ENCODE measurements at places on chromosomes 7 and 10.

DNA sequence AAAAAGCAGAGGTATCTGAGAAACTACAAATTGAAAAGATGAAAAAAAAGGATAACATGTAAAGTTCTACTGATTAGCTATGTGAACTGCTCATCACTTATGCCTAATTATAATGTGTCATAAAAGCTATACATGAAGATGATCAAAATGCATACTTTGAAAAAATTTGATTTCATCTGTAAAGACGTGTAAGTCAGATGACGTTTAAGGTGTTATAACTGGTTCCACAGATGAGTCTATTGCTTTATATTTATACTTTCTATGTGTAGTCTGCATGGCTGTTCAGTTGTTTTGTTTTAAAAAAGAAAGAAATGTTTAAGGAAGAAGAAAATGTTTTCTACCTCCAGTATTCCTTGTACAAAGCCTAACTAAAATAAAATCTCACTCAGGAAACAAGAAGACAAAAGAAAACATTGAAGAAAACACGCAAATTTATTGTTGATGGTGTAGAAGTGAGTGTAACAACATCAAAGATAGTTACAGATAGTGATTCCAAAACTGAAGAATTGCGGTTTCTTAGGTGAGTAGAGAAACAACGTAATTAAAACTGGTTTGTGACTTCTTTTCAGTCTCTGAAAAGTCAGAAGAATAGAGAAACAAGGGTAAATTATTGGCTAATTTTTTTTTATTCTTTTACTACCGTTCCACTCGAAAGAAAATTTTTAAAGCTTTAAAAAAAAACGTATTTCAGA lies 38.4 kb downstream of the SLK start:
- DNase-seq: no peak

DNA sequence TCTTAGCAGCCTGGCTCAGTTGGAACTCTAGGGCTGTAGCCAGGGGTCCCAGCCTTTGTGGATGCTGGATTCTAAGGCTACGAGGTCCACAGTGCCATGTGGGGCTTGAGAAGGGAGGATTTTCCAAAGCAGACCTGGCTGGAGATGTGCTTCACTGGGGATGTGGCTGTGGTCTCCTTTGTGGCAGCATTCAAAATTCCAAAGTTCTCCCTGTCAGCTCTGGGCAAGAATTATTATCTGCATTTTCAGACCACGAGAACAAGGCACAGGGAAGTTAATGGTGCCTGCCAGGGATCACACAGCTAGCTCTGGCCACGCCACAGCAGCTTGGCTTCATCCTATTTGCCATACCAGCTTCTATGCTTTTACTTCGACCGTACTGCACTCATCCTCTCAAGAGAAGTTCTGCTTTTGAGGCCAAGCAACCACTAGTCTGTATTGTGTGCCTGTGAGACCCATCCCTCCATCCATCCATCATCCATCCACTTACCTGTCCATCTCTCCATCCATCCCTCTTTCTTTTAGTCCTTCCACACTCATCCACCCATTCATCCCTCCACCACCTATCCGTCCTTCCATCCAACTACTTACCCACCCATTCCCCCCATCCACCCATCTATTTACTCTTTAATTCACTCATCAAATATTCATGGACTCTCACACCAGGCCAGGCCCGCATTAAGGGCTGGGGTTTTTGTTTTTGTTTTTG lies 71.5 kb downstream of the ZMIZ1 start:
- DNase-seq: no peak

GRCh38 chr7:155327590-155328320 lies 30.1 kb downstream of the INSIG1 start:
- DNase-seq: no peak

DNA sequence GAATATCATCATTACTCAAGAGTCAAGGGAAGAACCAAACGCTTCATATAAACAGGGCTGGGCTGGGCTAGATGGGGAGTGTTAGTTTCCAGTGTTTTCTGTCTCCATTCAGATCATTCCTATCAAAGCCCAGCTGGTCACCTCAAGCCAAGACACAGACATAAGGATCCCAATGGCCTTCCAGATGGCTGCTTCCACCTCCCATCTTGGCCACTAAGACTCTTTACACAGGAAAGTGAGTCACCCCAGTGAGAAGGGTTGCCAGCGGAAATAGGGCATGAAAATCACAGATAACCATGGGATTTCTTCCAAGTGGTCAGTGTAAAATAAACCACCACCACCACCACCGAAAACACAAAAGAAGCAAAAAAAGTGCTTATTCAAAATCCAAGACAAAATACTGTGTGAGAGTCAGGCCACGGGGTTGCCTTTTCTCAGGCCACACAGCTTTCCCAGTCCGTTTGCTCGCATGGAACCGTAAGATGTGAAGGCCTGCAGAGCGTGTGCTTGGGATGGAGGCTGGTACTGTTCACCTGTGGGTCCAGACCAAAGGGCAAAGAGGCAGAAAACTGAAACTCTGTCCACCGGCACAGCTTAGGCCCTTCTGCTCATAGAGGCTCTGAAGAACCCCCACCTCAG lies 5.6 kb downstream of the PRSS2 start:
- DNase-seq: peak; percentile 29

GRCh38 chr10:121064491-121064890 lies 213.3 kb downstream of the WDR11 start:
- DNase-seq: no peak

DNA sequence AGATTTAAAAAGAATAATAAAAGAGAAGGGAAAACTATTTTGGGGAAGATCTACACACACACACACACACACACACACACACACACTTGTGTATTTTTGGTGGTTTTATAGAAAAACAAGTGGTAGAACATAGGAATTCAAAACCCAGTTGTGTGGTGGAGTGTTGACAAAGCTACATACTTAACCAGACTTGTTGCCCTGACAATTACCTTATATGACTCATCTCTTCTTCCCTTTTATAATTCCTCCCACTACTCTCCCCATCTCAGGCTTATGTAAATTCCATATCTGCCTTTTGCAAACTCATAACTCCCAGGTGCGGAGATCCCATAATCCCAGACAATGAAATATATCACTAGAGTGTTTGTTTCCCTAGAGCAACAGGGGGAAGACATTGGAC lies 873.7 kb downstream of the NXPH1 start:
- no peak for DNase-seq

DNA sequence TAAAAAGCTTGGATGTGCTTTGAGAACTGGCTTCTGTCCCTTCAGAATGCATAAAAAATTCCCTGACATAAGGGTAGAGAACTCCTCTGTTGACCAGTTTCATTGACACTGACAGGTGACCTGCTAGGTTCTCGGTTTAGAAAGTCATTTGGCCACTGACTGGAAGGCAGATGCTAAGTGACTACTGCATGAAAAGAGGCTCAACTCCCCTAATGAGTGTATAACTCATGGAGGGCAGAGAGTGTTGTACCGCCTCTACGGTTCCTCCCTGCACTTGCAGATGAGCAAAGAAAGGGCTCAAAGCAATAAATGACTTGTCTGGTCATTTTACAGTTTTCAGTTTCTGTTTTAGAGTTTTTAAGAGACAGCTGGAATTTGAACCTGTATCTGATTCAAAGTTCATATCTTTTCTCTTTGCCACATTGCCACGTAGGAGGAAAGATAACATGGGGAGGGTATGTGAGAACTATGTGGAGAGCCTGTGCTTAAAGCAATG lies 2.9 kb upstream of the FGL2 start:
- no peak for DNase-seq

DNA sequence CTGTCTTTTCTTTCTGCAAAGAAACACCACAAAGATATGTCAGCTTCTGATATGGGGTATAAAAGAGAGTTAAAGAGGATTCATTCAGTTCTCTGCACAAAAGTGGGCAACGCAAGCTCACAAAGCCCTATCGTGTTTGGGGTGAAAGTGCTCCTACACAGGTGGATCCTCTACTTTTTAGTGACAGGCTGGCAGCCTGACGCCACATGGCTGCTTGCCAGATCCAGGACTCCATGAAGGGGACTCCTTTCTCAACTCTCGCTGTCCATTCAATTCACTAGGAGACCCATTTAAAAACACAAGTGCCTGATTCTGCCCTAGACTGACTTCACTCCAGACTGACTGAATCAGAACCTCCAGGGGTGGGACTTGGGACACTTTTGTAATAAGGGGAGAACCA lies 8.0 kb downstream of the PARP12 start:
- no peak for DNase-seq

GRCh38 chr10:11225935-11226334 lies 208.3 kb downstream of the CELF2 start:
- no peak for DNase-seq

DNA sequence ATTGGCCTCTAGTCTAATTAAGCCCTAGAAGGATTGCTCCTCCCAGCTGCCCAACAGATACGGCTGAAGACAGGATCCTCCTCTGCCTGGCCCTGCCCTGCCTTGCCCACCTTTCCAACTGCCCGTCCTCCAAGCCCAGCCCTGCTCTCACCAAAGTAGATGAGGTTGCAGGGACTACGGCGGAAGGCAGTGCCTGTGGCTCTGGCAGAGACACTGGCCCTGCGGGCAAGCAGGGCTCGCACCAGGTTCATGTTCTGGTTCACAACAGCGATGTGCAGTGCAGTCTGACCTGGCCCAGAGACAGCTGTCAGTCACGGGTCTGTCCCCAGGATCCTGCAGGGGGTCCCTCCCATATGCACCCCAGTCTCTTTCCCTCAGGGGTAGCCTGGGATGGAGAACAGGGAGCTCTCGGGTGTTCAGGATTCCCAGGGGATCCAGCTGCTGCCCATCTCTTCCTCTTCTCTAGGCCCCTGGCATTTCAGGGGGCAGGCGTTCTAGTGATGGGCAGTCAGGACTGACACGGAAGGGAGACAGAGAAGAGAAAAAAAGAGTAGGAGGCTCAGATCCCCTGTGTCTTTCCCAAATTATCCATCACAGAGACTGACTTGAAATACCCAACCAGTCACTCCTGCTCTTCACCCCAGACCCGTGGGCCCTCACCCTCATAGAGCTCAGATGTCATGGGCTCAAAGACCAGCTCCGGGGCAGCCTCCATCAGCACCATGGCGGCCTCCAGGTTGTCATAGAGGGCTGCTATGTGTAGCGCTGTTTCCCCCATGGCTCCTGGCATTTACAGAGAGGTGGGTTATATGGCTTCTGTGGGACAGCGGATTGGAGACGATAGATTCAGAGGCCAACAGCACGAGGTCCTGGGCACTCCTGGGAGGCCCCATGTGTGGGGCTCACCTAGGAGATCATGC lies 8.3 kb downstream of the TRPV6 start:
- DNase-seq: no peak

DNA sequence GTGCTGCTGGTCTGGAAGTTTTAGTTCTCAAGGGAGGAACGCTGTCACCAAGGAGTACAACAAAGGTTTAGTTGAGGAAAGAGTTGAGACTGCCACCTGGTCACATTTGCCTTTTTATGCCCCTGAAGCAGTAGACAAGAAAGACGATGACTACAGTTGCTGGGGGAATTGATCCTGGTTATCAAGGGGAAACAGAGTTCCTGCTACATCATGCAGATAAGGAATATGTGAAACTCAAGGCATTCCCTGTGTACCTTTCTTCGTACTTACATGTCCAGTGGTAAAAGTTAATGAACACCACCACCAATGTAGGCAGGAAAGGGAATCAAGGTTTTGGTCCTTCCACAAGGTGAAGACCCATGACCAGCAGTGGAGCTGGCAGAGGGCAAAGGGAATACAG lies 31.8 kb downstream of the SLC35B4 start:
- no peak for DNase-seq

GRCh38 chr7:27169658-27170425 lies 4.3 kb downstream of the HOXA10 start:
- DNase-seq: peak; percentile 58

- no peak for DNase-seq
Measured at GRCh38 chr7:151194188-151194587, 7.1 kb upstream of the ASB10 start.

DNA sequence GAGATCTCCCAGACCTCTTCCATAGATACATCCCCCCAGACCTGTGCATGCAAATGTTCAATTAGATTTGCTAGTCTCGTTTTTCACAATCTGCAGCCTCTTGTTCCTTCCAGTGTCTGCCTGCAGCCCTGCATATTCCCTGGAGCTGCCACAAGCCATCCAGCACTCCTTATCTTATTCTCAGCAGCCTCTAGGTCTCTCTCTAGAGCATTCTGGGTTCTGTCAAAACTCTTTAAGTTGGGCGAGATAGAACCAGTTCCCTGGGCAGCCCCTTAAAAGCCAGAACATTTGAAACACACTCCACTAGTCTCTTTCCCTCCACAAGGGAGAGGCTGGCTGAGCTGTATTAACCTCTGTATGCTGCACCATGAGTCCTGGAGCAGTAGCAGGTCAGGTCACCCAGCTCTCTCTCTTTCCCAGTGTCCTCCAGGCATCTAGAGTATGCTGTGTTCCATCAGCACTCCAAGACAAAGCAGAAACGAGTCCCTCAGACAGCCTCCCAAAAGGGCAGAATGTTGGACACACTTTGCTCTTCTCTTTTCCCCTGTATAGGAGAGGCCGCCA lies 20.6 kb upstream of the MCM10 start:
- DNase-seq: no peak

- DNase-seq: peak; percentile 49
Measured at GRCh38 chr7:80508440-80508839, 3.4 kb downstream of the GNAT3 start.

DNA sequence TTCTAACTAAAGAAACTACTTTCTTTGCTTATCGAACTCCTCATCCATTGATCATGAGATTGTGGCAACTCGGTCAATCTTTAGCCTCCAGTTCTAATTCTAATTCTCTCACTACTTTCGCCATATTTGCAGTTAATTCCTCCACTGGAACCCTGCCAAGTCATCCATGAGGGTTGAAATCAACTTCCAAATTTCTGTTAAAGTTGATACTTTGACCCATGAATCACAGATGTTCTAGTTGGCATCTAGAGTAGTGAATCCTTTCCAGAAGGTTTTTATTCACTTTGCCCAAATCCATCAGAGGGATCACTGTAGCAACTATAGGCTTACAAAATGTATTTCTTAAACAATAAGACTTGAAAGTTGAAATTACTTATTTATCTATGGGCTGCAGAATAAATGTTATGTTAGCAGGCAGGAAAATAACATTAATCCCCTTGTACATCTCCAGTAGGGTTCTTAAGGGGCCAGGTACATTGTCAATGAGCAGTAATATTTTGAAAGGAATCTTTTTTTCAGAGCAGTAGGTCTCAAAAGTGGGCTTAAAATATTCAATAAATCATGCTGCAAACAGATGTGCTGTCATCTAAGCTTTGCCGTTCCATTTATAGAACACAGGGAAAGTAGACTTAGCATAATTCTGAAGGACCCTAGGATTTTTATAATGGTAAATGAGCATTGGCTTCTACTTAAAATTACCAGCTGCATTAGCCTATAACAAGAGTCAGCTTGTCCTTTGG lies 39.4 kb downstream of the CCDC71L start:
- DNase-seq: no peak

DNA sequence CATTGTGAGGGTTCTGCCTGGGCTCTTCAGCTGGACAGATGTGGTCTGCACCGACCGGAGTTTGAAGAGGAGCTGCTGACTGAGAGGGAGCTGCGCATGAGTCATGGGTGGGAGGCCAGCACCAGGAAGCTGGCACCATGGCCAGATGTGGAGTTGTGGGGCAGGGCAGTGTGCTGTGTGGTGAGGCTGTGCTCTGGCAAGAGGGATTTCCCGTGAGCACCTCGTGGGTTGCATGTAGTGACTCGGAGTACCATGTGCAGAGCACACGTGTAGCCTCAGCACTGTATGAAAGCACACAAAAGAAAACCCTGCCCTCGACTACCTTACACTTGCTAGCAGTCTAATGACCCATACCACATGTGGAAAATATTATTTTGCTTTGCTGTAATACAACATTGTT lies 103.4 kb downstream of the WNT2 start:
- DNase-seq: peak; percentile 43

Measured in HCEC 1CT (cell line).